Activated naive CD4-positive, alpha-beta T cell treated with anti-CD3 and anti-CD28 coated beads, Interleukin-2, amount 10 ng/mL, durations not matched to agents 5 hours and 36 hours (primary cell): ENCODE measurements at places on chromosomes 3 and 15. TPM values are rescaled to one million over a fixed set of nuclear protein-coding genes. Genes with fewer than 3 reads are reported as not detected.

Gene GORASP1
- 37.1 TPM for total RNA-seq

Gene CLDN18
- total RNA-seq, result not detected

Gene ACKR2
- 0.14 TPM for total RNA-seq

Gene DNAH12
- total RNA-seq, result 0.08 TPM

Gene HTR3E
- total RNA-seq, result not detected
